Suprapubic skin (tissue), 4 donors: ENCODE measurements at places on chromosomes 1 and 21. TPM values are rescaled to one million over a fixed set of nuclear protein-coding genes. Genes with fewer than 3 reads are reported as not detected.

DNA sequence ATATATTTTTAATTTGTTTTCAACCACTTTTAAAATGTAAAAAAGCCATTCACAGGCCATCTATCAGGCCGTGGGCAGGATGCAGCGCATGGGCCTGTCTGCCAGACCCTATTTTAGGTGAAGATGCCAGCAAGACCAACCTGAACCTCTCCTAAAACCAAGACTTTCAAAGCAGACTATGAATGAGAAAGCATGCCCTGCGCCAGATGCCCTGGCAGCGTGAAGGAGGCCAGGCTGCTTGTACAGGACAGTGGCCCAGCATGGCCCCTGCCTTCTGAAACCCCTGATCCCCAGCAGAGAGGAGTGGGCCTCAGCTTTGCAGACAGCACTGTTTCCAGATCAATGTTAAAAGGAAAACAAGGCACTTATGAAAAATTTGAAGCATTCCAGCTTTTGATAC is 31.6 kb downstream of the WDR4 start:
- H3K36me3 ChIP-seq: peaks cover 89% of the 10 kb centered on the region
- peaks cover 4% of the 10 kb centered on the region for H3K4me1 ChIP-seq
- H3K27me3 ChIP-seq: no peaks in the 10 kb centered on the region
- DNase-seq: no peak
- no peak overlapping the region for H3K27ac ChIP-seq

The CHIT1 gene
- 0.68 TPM for total RNA-seq

The PAPPA2 gene
- 0.23 TPM for total RNA-seq

The MROH9 gene
- not detected for total RNA-seq

GRCh38 chr1:109249654-109250401 is 489 bp downstream of the CELSR2 start:
- H3K27ac ChIP-seq: peak overlapping the region; percentile 75
- H3K4me3 ChIP-seq: peak overlapping the region; percentile 86
- no peak for DNase-seq
- H3K4me1 ChIP-seq: peaks cover 43% of the 10 kb centered on the region

- H3K27me3 ChIP-seq: no peaks in the 10 kb centered on the region
- H3K27ac ChIP-seq: no peak overlapping the region
- peaks cover 4% of the 10 kb centered on the region for H3K4me1 ChIP-seq
- H3K4me3 ChIP-seq: no peak overlapping the region
These were observed 7.3 kb upstream of the SEC16B start for GRCh38 chr1:177977141-177977540.

GRCh38 chr1:156260896-156261295 is 13.0 kb upstream of the PAQR6 start:
- H3K27ac ChIP-seq: no peak overlapping the region
- peaks cover 13% of the 10 kb centered on the region for H3K4me1 ChIP-seq
- no peaks in the 10 kb centered on the region for H3K27me3 ChIP-seq
- H3K36me3 ChIP-seq: peaks cover 93% of the 10 kb centered on the region

The STIL gene
- total RNA-seq: 4.1 TPM

DNA sequence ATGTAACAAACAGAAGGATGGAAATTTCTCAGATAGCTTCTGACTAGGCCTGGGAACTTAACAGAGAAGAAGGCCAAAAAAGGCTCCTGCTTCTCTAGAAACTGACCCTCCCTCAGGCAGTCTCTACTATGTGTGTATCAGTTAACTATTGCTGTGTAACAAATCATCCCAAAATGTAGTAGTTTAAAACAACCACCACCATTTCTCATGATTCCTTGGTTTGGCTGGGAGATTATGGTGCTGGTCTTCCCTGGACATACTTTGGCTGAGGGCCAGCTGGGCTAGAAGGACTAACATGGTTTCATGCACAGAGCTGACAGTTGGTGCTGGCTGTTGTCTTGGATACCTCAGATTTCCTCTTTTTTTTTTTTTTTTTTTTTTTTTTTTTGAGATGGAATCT is 26.2 kb upstream of the CNN3 start:
- H3K36me3 ChIP-seq: no peaks in the 10 kb centered on the region
- H3K27ac ChIP-seq: no peak overlapping the region
- no peak for DNase-seq
- H3K27me3 ChIP-seq: no peaks in the 10 kb centered on the region

DNA sequence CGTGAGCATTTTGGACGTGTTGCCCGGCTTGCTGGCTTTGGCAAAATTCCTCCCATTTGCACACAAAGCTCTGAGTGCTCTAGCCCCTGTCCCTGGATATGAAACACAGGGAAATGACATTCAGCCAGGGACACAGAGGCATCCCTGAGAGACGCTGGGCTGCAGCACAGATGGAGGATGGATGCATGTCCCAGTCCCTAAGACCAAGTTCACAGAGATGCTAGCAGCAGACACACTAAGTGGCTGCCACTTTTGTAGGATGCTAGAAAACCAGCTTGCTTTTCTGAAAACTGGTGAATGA is 12.5 kb downstream of the ACTRT2 start:
- no peaks in the 10 kb centered on the region for H3K36me3 ChIP-seq
- H3K27me3 ChIP-seq: peaks cover 86% of the 10 kb centered on the region
- H3K4me1 ChIP-seq: no peaks in the 10 kb centered on the region
- no peak for DNase-seq

DNA sequence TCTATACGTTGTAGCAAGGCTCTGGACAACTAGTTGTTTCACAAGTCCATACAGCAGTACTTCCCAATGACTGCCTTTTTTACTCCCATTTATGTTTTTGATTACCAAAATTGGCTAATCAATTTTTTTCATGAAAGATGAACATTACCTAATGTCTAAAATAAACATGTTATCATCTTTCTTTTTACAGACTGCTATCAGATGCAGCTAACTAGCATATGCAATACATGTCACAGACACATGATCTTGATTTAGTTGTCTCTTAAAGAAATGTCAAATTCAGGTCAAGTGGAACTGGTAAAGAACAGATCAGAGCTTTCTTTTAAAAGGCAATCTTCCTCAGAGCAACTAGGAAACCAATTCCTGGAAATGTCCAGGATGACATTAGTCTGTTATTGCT is 630 bp upstream of the DBT start:
- H3K4me1 ChIP-seq: peaks cover 17% of the 10 kb centered on the region
- H3K27me3 ChIP-seq: no peaks in the 10 kb centered on the region
- H3K4me3 ChIP-seq: peak overlapping the region; percentile 81
- H3K36me3 ChIP-seq: no peaks in the 10 kb centered on the region

- peaks cover 36% of the 10 kb centered on the region for H3K4me1 ChIP-seq
- H3K27me3 ChIP-seq: no peaks in the 10 kb centered on the region
- peak overlapping the region; percentile 92 for H3K4me3 ChIP-seq
- no peak for DNase-seq
These were observed 599 bp upstream of the ITPKB start for GRCh38 chr1:226739696-226740065.

- H3K27me3 ChIP-seq: no peaks in the 10 kb centered on the region
- H3K36me3 ChIP-seq: no peaks in the 10 kb centered on the region
- H3K27ac ChIP-seq: no peak overlapping the region
- H3K4me1 ChIP-seq: no peaks in the 10 kb centered on the region
- DNase-seq: no peak
These were observed 87.5 kb upstream of the CACYBP start for GRCh38 chr1:174912264-174912663.

GRCh38 chr1:244788493-244789275 is 46.8 kb upstream of the COX20 start:
- no peak overlapping the region for H3K4me3 ChIP-seq
- H3K27me3 ChIP-seq: peaks cover 4% of the 10 kb centered on the region
- H3K36me3 ChIP-seq: no peaks in the 10 kb centered on the region
- no peaks in the 10 kb centered on the region for H3K4me1 ChIP-seq
- H3K27ac ChIP-seq: no peak overlapping the region

DNA sequence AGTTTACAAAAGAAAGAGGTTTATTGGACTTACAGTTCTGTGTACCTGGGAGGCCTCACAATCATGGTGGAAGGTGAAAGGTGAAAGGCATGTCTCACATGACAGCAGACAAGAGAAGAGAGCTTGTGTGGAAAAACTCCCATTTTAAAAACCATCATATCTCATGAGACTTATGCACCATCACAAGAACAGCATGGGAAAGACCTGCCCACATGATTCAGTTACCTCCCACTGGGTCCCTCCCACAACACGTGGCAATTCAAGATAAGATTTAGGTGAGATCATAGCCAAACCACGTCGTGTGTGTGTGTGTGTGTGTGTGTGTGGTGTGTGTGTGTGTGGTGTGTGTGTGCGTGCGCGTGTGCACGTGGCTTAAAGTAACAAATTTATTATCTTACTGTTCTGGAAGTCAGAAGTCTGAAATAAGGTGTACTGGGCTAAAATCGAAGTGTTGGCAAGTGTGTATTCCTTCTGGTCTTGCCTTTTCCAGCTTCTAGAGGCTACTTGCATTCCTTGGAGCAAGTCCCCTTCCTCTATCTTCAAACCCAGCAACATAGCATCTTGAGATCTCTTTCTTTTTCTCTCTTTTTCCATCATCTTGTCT is 48.1 kb upstream of the MPC2 start:
- H3K27ac ChIP-seq: no peak overlapping the region
- no peaks in the 10 kb centered on the region for H3K27me3 ChIP-seq
- peaks cover 4% of the 10 kb centered on the region for H3K36me3 ChIP-seq
- no peak overlapping the region for H3K4me3 ChIP-seq
- H3K4me1 ChIP-seq: no peaks in the 10 kb centered on the region

DNA sequence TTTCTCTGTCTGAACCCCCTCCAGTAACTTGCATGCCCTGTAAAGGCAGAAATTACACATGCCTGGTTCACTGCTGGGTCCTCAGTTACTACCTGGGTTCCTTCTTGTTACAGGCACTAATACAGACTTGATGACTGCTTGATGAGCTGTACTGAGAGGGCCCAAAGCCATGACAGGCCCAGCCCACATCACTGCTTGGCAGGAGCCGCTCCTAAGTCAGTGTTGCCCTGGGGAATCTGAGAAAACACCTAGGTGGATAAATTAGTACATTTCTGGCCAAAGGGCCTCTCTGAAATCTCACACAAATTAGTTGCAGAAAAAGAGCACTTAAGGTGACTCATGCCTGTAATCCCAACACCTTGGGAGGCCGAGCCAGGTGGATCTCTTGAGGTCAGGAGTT is 37.8 kb upstream of the IRF2BP2 start:
- no peaks in the 10 kb centered on the region for H3K36me3 ChIP-seq
- no peak overlapping the region for H3K27ac ChIP-seq
- no peak overlapping the region for H3K4me3 ChIP-seq
- peaks cover 9% of the 10 kb centered on the region for H3K4me1 ChIP-seq
- no peak for DNase-seq

The MAP3K21 gene
- 10.7 TPM for total RNA-seq

The KIF17 gene
- total RNA-seq: 0.76 TPM

GRCh38 chr21:34561806-34562205 is 49.8 kb upstream of the KCNE1 start:
- no peak overlapping the region for H3K4me3 ChIP-seq
- no peak overlapping the region for H3K27ac ChIP-seq
- H3K36me3 ChIP-seq: no peaks in the 10 kb centered on the region
- peaks cover 16% of the 10 kb centered on the region for H3K4me1 ChIP-seq

DNA sequence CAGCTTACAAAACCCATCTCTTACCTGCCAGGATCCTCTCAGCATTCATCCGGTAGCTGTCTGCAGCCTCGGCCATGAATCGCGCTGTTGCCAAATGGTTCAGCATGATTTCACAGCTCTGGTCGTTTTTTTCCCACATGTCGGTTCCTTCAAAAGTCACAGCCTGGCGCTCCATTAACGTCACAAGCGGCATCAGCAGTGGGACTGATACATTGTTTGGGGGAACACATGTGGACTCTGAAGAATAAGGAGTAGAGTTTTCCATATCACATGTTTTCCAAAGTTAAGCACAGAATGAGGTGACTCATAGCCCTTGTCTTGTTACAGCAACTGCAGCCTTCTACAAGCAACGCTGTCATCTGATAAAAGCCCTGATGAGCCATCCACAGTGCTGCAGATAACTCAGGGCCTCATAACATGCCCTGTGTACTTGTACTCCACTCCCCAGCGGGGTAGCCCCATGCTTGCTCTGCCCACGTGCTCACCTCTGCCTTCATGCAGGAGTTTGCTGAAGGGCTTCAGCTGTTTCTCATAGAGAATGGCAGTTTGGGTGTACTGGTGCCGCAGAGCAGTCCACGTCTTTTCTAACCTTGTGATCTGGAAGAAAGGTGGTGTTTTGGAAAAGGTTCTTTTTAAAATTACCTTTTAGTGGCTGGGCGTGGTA is 114.2 kb downstream of the BCAR3 start:
- H3K27me3 ChIP-seq: no peaks in the 10 kb centered on the region
- H3K27ac ChIP-seq: peak overlapping the region; percentile 21
- H3K36me3 ChIP-seq: peaks cover 65% of the 10 kb centered on the region
- DNase-seq: no peak
- no peak overlapping the region for H3K4me3 ChIP-seq

DNA sequence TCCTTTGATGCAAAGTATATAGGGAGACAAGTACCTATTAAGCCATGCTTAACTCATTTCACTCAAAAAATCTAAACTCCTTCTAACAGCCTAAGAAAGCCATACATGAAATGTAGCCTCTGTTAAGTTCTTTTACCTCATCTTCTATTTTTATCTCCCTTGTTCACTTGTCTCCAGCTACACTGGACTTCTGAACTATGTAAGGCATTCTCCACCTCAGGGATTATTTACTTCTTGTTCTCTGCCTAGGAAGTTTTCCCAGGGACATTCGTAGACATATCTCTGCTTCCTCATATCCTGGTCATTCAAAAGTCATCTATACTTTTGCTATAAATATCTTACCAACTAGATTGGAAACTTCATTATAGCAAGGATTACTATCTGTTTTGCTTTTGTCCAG is 96.9 kb downstream of the COP1 start:
- no peak overlapping the region for H3K27ac ChIP-seq
- no peaks in the 10 kb centered on the region for H3K4me1 ChIP-seq
- DNase-seq: no peak
- no peak overlapping the region for H3K4me3 ChIP-seq
- H3K36me3 ChIP-seq: peaks cover 26% of the 10 kb centered on the region
- no peaks in the 10 kb centered on the region for H3K27me3 ChIP-seq

The OR10K2 gene
- not detected for total RNA-seq

The PPFIA4 gene
- total RNA-seq: 2.0 TPM

The AMY1B gene
- not detected for total RNA-seq

The ETV3 gene
- total RNA-seq: 88.9 TPM
